Hematopoietic multipotent progenitor cell treated with erythropoietin and hydrocortisone succinate and interleukin-3 and kit ligand, for 6 days (in vitro differentiated cells): ENCODE measurements at places on chromosomes 12 and 14.

DNA sequence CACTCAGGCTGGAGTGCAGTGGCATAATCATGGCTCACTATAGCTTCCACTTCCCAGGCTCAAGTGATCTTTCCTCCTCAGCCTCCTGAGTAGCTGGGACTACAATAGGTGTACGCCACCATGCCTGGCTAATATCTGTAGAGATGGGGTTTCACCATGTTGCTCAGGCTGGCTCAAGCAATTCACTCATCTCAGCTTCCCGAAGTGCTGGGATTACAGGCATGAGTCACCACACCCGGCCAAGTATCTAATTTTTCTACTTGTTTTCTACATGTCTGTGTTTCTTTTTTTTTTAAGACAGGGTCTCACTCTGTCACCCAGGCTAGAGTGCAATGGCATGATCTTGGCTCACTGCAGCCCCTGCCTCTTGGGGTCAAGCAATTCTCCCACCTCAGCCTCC is 119.7 kb upstream of the MED13L start:
- DNase-seq, result no peak

- DNase-seq, result no peak
Observed at GRCh38 chr14:80054020-80054419, 157.3 kb downstream of the DIO2 start.

GRCh38 chr14:65164068-65164824 is 61.9 kb upstream of the MAX start:
- peak; percentile 81 for DNase-seq

- DNase-seq, result no peak
Observed at GRCh38 chr14:72863216-72864006, 30.5 kb downstream of the DPF3 start.

- DNase-seq, result peak; percentile 74
Observed at GRCh38 chr12:795305-795704, 42.9 kb downstream of the WNK1 start.

DNA sequence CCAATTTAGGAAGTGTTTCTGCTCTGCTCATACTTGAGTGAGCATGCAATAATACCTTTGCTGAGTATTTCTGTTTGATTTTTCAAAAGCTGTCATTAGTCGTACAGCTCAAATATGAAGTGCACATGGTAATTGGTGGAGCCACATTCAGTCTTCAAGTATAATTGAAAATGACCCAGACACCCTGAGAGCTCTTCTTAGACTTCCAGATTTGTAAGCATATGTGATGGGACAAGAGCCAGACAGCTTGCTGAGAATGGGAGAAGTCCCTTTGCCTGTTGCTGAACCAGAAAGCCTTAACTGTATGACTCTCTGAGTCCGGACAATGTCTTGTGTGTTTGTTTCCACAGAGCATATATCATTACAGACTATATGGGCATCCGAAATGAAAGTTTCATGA is 307.3 kb downstream of the TMEM117 start:
- no peak for DNase-seq

GRCh38 chr12:103652808-103653207 is 65.7 kb downstream of the STAB2 start:
- no peak for DNase-seq
